ENCODE measurements at places on chromosomes 1 and 21.

DNA sequence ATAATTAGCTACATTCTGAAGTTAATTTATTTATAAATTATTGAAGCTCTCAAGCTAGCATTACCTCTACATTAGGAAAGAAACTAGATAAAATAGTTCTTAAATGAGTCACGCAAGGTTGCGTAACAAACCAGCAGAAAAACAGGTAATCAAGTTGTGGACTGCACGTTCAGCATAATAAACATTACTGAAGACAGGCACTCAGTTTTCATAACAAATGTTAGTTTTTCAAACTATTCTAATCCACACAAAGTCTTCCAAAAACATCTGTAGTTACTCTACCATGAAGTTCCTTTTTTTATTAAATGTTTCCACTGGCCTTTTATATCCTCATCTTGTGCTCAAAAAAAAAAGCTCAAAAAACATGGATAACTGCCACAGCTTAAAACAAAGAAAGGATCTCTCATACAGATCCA, 1.3 kb downstream of the TOR1AIP2 start:
- no peak for DNase-seq

DNA sequence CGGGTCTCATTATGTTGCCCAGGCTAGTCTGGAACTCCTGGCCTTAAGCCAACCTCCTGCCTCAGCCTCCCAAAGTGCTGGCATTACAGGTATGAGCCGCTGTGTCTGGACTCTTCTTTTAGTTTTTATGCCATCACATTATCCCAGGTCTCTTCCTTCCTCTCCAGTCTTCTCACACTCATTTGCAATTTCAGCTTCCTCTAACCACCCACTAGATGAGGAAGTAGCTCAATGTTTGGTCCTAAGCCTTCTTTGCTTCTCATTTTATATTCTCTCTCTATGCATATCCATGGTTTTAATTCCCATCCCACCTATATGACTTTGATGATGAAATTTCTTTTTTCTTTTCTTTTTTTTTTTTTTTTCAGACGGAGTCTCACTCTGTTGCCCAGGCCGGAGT, 3.1 kb upstream of the ZBTB8A start:
- no peak for DNase-seq

DNA sequence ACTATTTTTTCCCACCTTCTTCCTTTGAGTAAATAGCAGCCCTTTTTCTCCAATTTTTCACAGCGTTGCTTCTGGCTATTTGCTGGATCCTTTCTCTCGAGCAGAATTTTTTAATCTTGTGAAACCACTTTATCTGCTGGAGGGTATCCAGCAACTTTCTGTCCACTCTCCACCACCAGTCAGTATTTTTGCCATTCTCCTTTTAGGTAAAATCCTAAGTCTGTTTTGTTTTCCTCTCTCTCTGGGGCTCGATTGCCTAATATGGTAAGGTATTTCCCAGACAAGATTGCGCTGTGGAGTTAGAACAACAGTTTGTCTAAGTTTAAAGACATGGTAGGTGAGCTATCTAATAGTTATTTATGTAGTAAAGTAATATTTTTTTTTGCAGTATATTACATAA, 156.9 kb downstream of the PPP1R12B start:
- DNase-seq, result no peak

GRCh38 chr1:3717715-3718601, 34.3 kb upstream of the CCDC27 start:
- peak; percentile 20 for DNase-seq

- DNase-seq, result no peak
Measured at GRCh38 chr1:19351873-19352272, 39.7 kb downstream of the SLC66A1 start.

GRCh38 chr1:242586360-242586680, 61.8 kb upstream of the PLD5 start:
- no peak for DNase-seq

GRCh38 chr1:224592636-224593582, 23.2 kb upstream of the CNIH3 start:
- no peak for DNase-seq

DNA sequence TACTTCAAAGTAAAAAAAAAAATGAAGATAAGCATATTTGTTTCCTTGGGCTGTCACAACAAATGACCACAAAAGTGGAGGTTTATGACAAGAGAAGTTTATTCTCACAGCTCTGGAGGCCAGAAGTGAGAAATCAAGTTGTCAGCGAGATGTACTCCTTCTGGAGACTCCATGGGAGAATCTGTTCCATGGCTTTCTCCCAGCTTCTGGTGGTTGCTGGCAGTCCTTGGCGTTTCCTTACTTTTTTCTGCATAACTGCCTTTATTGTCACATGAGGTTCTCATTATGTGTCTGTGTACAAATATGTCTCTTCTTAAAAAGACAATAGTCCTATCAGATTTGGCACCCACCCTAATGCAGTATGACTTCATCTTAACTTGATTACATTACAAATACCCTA, 398.3 kb downstream of the KCNT2 start:
- DNase-seq, result no peak

DNA sequence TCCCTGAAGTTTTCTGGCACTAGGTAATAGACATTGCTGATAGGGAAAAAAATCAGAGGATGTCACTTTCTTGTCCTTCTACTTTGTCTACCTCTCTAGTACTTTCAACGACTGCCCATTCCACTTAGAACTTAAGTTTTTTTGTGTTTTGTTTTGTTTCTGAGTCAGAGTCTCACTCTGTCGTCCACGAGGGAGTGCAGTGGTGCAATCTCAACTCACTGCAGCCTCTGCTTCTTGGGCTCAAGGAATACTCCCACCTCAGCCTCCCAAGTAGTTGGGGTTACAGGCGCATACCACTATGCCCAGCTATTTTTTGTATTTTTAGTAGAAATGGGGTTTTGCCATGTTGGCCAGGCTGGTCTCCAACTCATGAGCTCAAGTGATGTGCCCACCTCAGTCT, 79.2 kb downstream of the SGIP1 start:
- DNase-seq, result no peak

DNA sequence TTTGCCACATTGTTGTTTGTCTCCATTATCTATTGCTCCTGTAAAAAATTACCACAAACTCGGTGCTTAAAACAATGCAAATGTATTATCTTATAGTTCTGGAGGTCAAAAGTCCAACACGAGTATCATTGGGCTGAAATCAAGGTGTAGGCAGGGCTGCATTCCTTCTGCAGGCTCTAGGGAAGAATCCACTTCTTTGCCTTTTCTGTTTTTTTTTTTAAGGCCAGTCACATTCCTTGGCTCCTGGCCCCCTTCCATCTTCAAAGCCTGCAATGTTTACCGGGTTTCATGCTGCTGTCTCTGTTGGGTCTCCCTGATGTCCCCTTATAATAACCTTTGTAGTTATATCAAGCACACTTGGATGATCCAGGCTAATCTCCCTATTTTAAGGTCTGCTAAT, 212.7 kb downstream of the PTBP2 start:
- no peak for DNase-seq

GRCh38 chr1:234400773-234401172, 27.5 kb downstream of the COA6 start:
- DNase-seq, result no peak

- no peak for DNase-seq
Measured at GRCh38 chr21:33219954-33220353, 9.8 kb upstream of the IFNAR2 start.

- no peak for DNase-seq
Measured at GRCh38 chr1:186812570-186812969, 16.2 kb upstream of the PLA2G4A start.

DNA sequence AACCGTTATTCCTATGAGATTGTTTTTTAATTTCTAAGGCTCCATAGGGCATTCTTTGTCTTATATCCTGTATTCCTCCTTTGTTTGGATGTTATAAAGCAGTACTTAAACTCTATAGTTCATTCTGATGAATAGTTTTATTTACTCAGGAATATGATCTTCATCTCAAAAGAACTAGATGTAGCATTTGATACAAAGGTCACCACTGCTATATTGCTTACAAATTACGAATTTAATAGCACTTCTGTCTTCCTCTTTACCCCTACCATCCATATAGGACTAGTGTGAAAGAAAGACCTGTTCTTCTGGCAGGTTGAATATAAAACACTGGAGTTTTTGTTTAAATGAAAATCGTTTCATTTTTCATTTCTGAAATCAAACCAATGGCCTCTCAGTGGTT, 468.1 kb upstream of the CXADR start:
- no peak for DNase-seq

Data from activated T-cell treated with anti-CD3 and anti-CD28 coated beads for 24 hours (primary cell).